ENCODE measurements at places on chromosomes 1 and 21.

DNA sequence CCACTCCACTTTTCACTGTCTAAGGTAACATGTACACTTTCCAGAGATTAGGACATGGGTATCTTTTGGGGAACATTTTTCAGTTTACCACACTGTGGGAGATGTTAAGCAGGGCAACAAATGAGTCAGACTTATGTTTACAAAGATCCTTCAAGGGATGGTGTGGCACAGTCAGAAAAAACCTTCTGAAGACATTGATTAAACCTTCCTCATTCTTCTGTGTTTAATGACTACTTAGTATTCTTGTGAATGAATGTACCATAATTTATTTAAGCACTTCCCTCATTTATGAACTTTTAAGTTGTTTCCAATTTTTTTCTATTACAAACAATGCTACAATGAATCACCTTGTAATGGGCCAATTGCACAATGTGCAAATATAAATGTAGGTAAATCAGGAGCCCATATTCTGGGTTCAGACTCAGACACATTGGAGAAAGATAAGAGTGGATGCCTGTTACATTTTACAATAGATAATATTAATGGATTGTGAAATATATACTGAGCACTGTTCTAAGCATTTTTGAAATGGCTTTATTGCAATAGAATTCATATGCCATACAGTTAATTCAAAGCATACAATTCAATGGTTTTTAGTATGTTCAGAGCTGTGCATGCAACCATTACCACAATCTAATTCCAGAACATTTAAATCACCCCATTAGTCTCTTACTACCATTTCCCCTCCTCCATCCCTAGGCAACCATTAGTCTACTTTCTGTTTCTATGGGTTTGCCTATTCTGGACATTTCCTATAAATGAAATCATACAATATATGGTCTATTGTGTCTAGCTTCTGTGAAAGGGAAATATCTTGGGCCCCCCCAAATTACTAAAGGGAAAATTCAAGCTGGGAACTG, 1.9 kb upstream of the SFT2D2 start:
- DNase-seq: no peak

DNA sequence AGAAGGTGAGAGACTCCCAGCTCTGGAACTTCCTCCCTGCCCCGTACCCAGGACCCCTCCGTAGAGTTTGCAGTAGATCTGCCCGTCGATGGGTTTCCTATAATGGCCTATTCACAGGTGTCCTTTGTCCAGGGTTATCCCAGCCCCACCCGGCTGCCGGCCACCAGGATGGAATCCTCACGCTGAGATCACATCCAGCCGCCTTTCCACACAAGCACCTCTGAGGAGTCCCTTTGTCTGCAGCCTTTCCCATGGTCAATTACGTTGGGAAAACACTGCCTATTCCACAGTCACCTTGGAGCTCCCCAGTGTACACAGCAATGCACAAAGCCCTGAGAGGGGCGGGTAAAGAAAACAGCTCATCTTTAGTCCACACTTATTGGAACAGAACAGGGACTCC, 190.0 kb upstream of the EDN2 start:
- no peak for DNase-seq

GRCh38 chr1:89999208-89999607, 4.3 kb downstream of the ZNF326 start:
- DNase-seq: no peak

DNA sequence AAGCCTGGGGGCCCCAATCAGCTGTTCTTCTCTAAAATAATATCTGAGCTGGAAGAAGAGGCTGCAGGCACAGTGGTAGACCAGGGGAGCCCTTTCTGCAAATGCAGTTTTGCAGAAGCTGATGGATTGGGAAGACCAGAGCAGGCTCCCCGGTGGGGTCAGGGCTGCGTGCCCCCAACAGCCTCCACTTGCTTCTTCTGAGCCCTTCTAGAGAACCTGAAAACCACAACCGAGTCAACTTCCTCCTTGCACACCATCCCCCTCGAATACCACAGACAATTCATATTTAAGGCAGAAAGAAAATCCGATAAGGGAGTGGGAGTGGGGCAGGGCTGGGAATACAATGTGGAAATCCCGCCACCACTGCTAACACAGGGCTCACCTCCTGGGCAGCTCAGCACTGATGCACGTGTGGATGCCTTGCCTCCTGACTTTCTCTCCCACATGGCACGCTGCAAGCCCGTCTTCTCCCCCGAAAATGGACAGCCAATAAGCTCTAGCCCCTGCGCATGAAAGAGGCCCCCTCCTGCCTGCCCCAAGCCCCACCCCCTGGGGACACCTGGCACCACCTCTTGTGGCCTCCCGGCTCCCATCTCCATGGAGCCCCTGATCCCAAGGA, 25.4 kb upstream of the ALDH4A1 start:
- DNase-seq: peak; percentile 85

GRCh38 chr1:161946071-161946987, 77.3 kb downstream of the OLFML2B start:
- no peak for DNase-seq

GRCh38 chr1:227622739-227623475, 59.6 kb downstream of the ZNF678 start:
- DNase-seq: no peak

DNA sequence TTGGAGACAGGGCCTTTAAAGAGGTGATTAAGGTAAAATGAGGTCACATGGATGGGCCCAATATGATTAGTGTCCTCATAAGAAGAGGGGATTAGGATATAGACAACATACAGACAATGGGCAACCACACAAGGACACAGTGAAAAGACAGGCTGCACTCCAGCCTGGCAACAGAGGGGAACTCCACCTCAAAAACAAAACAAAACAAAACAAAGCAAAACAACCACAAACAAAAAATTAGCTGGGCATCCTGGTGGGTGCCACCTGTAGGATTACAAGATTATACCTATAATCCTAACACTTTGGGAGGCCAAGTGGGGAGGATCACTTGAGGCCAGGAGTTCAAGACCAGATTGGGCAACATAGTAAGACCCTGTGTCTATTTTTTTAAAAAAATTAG, 4.8 kb upstream of the MDM4 start:
- no peak for DNase-seq

- DNase-seq: no peak
Observed at GRCh38 chr1:223716302-223716862, 4.0 kb downstream of the CAPN2 start.

DNA sequence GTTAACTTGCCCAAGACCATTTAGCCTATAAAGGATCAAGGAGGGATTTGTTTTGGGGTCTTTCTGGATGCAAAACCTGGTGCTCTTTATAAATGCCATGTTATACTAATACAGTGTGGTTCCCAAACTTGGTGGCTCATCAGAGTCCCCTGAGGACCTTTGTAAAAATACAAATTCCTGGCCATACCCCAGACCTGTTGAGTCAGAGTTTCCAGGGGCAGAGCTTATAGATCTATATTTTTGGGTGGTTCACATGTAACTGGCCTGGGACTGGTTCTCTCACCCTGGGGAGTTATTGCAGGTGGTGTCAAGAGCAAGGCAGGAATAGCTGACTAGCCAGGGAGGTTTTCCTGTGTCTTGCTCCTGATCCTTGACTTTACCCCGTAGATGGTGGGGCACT, 136.9 kb upstream of the HNRNPU start:
- DNase-seq: no peak
